ENCODE measurements at places on chromosomes 16 and 17. TPM values are rescaled to one million over a fixed set of nuclear protein-coding genes. Genes with fewer than 3 reads are reported as not detected.
A peak's percentile ranks its signal among the peaks of the same experiment; 100 is the strongest.

Gene CTRB2
- total RNA-seq, result not detected

Gene SPATA32
- total RNA-seq, result not detected

Gene ST6GALNAC1
- 25.2 TPM for total RNA-seq

Gene PRAC1
- total RNA-seq, result not detected

Gene KCTD19
- total RNA-seq, result not detected

Gene MIS12
- total RNA-seq, result 6.2 TPM

Gene KRT33B
- not detected for total RNA-seq

- no peaks in the 10 kb centered on the region for H3K36me3 ChIP-seq
- H3K27me3 ChIP-seq, result peaks cover 7% of the 10 kb centered on the region
- peaks cover 27% of the 10 kb centered on the region for H3K4me1 ChIP-seq
- H3K27ac ChIP-seq, result peak overlapping the region; percentile 75
- DNase-seq, result no peak
Measured at GRCh38 chr16:89827383-89828198, 684 bp upstream of the SPIRE2 start.

GRCh38 chr17:81999976-82000802 lies 22.5 kb downstream of the CENPX start:
- no peak overlapping the region for H3K27ac ChIP-seq
- H3K36me3 ChIP-seq, result no peaks in the 10 kb centered on the region

GRCh38 chr16:48156790-48157209 lies 1.0 kb upstream of the ABCC12 start:
- H3K36me3 ChIP-seq, result no peaks in the 10 kb centered on the region
- H3K4me3 ChIP-seq, result no peak overlapping the region
- no peaks in the 10 kb centered on the region for H3K27me3 ChIP-seq

GRCh38 chr17:45702666-45703266 lies 81.4 kb upstream of the CRHR1 start:
- no peak for DNase-seq
- no peaks in the 10 kb centered on the region for H3K36me3 ChIP-seq
- H3K27me3 ChIP-seq, result no peaks in the 10 kb centered on the region
- no peaks in the 10 kb centered on the region for H3K4me1 ChIP-seq
- H3K4me3 ChIP-seq, result no peak overlapping the region

DNA sequence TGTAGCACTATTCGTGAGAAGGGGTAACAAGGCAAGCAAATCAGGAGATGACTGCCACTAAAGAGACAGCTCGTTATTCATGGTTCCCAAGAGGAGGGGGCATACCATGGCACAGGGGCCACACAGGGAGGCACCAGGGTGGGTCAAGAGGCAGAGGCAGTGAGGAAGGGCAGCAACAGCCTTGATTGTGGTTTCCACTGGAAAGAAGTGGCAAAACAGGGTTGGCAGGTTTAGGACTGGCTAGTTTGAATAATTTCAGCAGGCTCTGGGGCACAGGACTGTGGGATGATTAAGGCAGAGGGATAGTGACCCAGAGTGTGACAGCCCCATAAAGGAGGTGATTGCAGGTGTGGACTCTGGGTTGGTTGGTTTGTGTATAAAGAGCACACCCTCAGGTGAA lies 188.9 kb downstream of the CBLN1 start:
- no peaks in the 10 kb centered on the region for H3K36me3 ChIP-seq
- no peaks in the 10 kb centered on the region for H3K4me1 ChIP-seq
- no peak for DNase-seq
- no peaks in the 10 kb centered on the region for H3K27me3 ChIP-seq

DNA sequence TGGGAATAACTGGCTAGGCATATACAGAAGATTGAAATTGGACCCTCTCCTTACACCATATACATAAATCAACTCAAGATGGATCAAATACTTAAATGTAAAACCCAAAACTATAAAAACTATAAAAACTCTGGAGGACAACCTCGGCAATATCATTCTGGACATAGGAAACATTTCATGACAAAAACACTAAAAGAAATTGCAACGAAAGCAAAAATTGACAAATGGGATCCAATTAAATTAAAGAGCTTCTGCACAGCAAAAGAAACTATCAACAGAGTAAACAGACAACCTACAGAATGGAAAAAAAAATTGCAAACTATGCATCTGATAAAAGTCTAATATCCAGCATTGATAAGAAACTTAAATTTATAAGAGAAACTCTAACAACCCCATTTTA lies 503.7 kb upstream of the C16orf82 start:
- no peaks in the 10 kb centered on the region for H3K36me3 ChIP-seq
- no peak for DNase-seq
- no peak overlapping the region for H3K27ac ChIP-seq
- no peaks in the 10 kb centered on the region for H3K27me3 ChIP-seq
- H3K4me1 ChIP-seq, result no peaks in the 10 kb centered on the region

DNA sequence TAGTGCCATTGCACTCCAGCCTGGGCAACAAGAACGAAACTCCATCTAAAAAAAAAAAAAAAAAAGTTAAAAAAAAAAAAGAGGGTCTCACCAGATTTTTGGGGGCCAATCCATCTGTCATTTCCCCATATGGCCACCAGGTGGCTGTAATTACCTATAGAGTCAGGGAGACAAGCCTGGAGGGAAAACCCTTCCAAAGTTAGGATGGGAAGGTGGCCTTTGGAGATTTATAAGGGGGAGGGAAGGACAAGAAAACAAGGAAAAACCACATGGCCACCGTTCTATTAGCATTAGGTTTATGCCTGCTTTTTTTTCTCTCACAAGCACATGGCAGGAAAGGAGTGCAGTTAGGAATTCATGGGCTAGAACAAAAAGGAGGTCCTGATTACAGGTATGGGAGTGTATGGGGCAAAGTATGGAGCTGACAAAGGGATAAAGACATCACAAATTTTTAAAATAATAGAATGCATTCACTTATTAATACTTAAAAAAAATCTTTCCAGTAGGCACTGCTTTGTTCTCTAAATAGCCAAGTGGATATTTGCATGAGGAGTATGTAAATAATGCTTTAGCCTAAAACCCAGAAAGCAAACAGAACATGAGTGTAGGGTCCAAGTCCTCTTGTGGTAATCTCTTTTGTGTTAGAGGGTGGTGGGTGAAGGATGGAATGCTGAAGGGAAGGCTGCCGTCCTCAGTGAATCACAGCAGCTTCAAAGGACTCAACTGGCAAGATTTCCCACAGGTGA lies 5.1 kb downstream of the CYB5D1 start:
- H3K27me3 ChIP-seq, result no peaks in the 10 kb centered on the region
- no peak overlapping the region for H3K27ac ChIP-seq
- H3K4me3 ChIP-seq, result no peak overlapping the region
- peaks cover 18% of the 10 kb centered on the region for H3K4me1 ChIP-seq
- H3K36me3 ChIP-seq, result peaks cover 32% of the 10 kb centered on the region

GRCh38 chr17:76951375-76951905 lies 83.2 kb downstream of the MGAT5B start:
- H3K36me3 ChIP-seq, result no peaks in the 10 kb centered on the region
- H3K4me1 ChIP-seq, result no peaks in the 10 kb centered on the region
- no peak overlapping the region for H3K4me3 ChIP-seq
- H3K27ac ChIP-seq, result no peak overlapping the region
- DNase-seq, result no peak

DNA sequence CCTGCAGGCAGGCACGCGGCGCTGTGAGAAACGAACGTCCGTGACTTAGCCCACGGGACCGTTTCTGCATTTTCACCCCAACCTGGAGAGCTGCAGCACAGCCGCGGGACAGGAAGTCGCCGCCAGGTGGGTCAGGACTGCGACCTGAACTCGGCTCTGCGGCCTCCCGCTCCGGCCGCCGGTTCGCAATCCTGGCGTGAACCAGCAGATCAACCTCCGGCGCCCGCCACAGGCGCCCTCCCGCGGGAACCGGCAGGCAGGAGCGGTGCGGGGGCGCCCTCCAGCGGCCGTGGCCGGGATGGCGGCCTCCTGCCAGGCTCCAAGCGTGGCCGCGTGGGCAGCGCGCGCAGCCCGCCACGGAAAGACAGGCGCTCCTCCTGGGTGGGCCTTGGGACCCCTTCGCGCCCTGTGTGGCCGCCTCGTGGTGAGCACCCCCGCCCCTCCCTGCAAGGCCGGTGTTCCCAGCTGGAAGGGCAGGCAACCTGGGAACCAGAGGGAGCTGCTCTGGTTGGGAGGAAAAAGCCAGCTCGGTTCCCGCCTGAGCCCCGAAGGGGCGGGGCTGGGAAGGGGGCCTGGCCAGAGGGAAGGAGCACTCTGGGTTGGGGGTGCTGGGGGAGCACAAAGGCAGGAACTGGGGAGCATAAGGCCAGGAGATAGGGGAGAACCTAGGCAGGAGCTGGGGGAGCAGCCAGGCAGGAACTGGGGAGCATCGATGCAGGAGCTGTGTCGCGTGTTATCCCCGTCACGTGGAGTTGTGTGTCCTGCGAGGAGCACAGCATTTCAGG lies 28.2 kb downstream of the ACTG1 start:
- DNase-seq, result peak; percentile 36
- H3K4me3 ChIP-seq, result peak overlapping the region; percentile 48
- no peaks in the 10 kb centered on the region for H3K27me3 ChIP-seq
- peaks cover 47% of the 10 kb centered on the region for H3K4me1 ChIP-seq
- peak overlapping the region; percentile 5 for H3K27ac ChIP-seq

DNA sequence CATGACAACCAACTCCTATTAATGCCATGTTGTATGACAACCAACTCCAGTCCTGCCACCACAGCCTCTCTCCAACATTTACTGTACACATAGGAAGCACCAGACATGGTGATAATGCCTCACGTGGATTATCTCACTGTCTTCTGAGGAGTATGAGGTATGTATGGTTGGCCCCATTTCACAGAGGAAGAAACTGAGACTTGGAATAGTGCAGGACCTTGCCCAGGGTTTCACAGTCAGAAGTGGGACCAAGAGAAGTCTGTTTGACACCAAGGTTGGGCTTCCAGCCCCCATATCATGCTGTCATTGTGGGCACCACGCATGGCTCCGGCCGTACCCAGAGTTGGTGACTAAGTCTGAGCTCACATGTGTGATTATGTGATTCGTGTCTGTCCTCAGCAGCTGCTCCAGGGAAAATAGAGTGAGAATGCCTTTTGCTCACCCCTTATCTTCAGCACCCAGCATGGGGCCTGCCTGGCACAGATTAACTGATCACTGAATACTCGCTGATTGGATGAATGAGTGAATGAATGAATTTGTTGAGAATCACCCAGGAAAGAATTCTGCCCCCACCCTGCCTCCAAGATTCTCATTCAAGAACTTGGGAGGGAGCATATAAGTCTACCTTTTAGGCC lies 204.1 kb upstream of the NLRP1 start:
- no peak overlapping the region for H3K4me3 ChIP-seq
- H3K27ac ChIP-seq, result no peak overlapping the region
- no peaks in the 10 kb centered on the region for H3K27me3 ChIP-seq
- H3K36me3 ChIP-seq, result no peaks in the 10 kb centered on the region
- H3K4me1 ChIP-seq, result no peaks in the 10 kb centered on the region
- no peak for DNase-seq

DNA sequence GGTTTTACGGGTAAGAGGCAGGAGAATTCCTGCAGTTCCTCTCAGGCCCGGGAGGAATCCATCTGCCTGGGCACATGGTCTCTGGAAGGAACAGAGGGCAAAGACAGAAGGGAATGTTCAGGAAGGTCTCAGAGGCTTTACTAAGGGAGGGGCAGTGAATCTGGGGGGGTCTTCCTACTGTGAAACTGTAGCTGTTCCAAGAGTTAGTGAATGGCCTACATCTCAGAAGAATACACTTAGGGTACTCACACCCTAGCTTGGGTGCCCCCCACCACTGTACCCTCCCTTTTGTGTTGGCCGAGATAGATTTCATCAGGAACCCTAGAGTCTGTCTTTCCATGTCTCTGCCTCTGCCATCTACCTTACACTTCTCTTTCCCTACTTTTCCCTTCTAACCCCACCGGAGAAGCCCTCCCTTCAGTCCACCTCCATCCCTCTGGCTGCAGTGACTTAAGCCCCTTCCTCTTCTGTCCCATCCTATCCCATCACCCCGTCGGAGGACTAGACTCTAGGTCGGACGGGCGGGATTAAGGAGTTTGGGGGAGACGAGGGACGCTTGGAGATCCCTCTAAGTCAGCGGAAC lies 316 bp downstream of the DLG4 start:
- no peak for DNase-seq
- H3K36me3 ChIP-seq, result peaks cover 34% of the 10 kb centered on the region
- no peaks in the 10 kb centered on the region for H3K27me3 ChIP-seq
- H3K4me3 ChIP-seq, result peak overlapping the region; percentile 99
- H3K4me1 ChIP-seq, result peaks cover 71% of the 10 kb centered on the region
- H3K27ac ChIP-seq, result peak overlapping the region; percentile 95

DNA sequence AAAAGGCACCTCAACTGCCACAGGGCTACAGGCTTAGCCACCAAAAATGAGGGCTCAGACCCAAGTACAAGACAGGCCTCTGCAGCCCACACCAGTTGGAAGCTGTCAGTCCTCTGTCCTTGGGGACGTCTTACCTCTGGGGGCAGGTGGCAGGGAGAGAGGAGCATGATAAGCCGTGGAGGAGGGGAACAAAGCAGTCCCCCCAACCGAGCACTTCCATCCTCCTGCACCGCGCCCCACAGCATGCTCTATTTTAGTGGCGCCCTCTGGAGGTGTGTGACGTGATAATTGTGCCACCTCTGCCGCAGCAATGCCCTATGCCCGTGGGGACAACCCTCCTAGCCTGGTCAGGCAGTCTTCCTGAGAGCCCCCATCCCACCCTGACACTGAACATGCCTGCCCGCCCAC lies 13.6 kb downstream of the G6PC3 start:
- H3K27ac ChIP-seq, result no peak overlapping the region
- no peaks in the 10 kb centered on the region for H3K27me3 ChIP-seq
- H3K36me3 ChIP-seq, result peaks cover 27% of the 10 kb centered on the region

- H3K27ac ChIP-seq, result no peak overlapping the region
- H3K4me3 ChIP-seq, result peak overlapping the region; percentile 35
- DNase-seq, result no peak
- peaks cover 7% of the 10 kb centered on the region for H3K4me1 ChIP-seq
- H3K36me3 ChIP-seq, result peaks cover 3% of the 10 kb centered on the region
- no peaks in the 10 kb centered on the region for H3K27me3 ChIP-seq
Measured at GRCh38 chr16:50666658-50667496, 14.2 kb downstream of the SNX20 start.

GRCh38 chr16:79571065-79571902 lies 29.3 kb downstream of the MAF start:
- H3K4me3 ChIP-seq, result peak overlapping the region; percentile 40
- H3K36me3 ChIP-seq, result no peaks in the 10 kb centered on the region
- no peak overlapping the region for H3K27ac ChIP-seq
- DNase-seq, result no peak
